ENCODE measurements at places on chromosomes 16 and 17.

DNA sequence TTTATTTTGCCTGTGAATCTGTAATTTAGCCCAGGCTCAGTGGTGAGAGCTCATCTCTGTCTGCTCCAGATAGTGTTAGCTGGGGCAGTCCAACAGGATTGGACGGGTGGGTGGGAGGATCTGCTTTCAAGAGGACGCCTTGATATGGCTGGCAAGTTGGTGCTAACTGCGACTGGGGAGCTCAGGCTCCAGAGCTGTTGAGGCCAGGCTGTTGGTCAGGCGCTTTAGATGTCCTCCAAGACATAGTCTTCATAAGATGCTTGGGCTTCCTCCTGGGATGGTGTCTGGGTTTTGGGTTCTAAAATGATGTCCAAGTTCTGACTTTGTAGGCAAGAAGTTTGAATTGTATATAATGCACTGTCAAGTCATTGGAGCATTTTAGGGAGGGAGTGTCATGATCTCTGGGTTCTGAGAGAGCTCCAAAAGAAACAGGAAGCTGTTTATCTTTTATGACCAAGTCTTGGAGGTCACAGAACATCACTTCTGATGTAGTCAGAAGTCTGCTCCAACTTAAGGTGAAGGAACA is 12.8 kb upstream of the PCTP start:
- no peak for DNase-seq

DNA sequence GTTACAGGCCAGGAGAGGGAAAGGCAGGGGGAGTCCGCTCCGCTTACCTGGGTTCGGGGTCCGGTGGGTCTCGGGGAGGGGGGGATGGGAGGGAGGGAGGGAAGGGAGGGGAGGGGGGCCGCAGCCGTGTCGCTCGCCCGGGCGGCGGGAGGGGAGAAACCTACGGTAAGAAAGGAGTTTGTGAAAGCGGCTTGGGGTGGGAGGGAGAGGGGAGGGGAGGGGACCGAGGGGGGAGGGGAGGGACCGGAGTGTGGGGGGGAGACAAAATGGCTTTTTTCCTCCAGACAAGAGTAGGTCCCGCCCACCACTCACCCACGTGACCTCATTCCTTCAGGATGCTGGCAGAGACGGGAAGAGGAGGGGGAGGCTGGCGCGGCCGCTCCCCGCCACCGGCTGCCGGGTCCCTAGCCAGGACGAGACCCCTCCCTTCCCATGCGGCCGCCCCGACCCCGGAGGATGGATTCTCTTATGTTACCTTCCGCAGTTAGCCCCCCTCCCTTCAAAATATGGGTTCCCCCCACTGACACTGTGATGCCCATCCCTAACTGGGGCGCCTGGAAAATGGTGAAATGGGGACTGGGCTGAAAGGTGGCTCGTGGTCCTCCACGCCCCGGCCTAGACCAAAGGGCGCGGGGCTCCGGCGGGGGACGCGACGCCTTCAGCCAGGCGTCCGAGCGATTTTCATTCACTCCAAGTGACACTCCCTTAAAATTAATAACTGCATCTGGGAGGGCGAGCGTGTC is at the start of gene PCGF2:
PCGF2 (minus strand) TSS at position 188 of the 743 bp plus-strand sequence. CDS start 7,934 bp downstream, outside the sequence.
- DNase-seq: peak; percentile 96

GRCh38 chr17:2374549-2375285 is 26.1 kb downstream of the MNT start:
- DNase-seq: no peak

- DNase-seq: no peak
Observed at GRCh38 chr17:44360826-44361225, 2.8 kb downstream of the FAM171A2 start.

DNA sequence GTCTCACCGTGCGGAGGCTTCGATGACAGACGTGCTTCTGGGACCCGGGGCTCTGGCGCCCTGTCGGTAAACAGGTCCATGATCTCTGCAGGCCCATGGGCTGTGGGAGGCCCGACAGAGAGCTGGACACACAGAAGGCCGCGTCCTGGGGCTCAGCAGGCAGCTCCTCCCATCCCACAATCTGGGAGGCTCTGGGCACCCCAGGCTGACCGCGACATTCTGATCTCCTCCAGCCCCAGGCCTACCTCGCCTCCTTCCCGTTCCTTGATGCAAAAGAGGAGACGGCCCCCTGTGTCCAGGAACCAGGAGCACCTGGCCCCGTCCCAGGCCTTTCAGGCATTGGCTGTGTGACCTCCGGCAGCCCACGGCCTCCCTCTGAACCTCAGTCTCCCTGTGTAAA is 23.3 kb downstream of the TRARG1 start:
- DNase-seq: no peak

DNA sequence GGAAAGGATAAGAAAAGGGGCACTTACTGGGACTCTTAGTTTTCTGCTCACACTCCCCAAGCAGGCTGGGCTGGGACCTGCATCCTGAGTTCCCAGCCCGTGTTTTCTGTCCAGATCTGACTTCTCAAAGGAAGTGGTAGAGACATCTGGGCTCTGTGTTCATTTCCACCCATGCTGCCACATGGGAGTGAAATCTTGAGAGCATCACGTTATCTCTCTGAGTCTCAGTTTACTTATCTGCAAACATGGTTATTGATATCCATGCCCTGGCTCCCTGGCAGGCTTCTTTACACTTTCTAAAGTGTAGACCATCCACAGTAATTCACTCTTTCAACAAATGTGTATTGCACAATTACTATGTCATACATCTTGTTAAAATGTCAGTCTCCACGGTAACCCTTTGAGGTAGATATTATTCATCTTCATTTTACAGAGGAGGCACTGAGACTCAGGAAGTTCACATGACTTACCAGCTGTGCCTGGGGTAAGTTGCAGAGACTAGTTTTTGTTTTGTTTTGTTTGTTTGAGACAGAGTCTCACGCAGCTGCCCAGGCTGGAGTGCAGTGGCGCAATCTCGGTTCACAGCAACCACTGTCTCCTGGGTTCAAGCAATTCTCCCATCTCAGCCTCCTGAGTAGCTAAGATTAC is 3.4 kb downstream of the ZNF688 start:
- no peak for DNase-seq

DNA sequence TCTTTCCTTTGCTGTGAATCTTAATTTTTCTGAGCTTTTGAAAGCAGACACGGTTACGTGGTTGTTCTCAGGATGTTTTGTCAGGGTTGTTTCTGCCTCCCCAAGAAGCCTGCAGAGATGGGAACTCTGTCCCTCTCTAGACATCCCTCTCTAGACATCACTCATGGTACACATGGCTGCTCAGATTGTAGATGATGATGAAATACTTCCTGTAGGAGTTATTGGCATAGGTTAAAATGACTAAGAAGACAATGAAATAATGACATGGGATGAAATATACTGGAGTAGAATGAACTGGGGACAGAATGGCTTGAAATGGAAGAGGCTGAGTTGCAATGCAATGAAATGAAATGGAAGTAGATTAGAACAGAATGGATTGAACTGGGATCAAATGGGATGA is 253.4 kb downstream of the SHISA9 start:
- no peak for DNase-seq
